Stimulated activated CD4-positive, alpha-beta T cell treated with anti-CD3 and anti-CD28 coated beads, Interleukin-12 subunit alpha, Interleukin-12 subunit beta, amount 100 ng/mL, for 24 hours (primary cell): ENCODE measurements at places on chromosomes 1 and 21.

DNA sequence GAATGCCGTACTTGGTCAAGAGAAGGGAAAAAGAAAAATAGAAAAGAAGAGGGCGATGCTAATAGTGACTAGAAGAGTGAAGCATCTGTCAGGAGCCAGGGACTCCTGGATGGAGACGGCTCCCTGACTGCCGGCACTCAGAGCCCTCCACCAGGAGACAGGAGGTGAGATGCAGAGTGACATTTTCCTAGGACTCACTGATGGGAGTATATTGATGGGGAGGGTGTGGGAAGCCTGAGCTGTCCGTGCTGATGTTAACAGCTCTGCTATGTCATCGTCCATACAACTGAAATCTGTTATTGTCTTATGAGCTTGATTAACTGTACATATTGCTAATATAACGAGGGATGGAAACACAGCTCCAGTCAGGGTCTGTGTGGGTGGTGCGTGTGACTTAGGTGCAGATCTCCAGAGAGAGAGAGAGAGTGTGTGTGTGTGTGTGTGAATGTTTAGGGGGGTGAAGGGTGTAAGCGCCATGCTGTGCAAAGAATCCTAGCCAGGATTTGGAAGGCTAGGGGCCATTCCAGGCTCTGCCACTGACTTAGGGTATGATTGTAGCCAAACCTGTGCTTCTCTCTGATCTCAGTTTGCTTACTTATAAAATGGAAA is 123.0 kb upstream of the KLHDC7A start:
- no peak for DNase-seq

DNA sequence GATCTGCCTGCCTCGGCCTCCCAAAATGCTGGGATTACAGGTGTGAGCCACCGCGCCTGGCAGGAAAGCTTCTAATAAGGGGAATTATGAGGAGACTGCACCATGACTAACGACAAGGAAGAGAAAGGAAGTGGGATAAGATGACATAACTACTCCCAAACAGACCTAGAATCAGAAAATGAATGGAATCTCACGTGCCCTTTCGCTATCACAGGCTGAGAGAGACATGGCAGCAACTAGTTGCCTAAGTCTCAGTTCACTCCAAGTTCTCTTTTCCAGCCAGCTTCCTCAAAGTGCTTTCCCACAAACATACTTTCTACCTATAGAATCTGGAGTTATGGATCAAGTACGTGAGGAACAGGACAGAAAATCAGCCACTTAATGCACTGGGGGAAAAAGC is 2.0 kb downstream of the PI4KB start:
- DNase-seq: no peak

DNA sequence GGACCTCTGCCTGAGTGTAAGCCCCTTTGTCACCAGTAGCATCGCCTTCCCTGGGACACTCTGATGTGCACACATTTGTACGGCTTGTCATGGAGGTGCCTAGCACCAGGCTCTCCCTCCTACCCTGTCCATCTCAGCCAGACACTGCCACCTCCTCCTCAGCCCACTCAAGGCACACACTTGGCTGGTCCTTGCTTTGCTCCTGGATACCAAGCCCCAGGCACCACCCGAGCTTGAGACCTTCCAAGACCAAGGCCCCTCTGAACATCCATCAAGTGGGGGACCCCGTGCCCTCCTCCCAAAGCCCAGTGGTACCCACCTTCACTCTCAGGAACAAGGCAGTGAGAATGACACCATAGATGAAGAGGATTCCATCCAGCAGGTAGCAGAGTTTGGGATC is 78.0 kb downstream of the CD247 start:
- no peak for DNase-seq

GRCh38 chr1:31748365-31748764 is 15.8 kb downstream of the ADGRB2 start:
- DNase-seq: no peak

DNA sequence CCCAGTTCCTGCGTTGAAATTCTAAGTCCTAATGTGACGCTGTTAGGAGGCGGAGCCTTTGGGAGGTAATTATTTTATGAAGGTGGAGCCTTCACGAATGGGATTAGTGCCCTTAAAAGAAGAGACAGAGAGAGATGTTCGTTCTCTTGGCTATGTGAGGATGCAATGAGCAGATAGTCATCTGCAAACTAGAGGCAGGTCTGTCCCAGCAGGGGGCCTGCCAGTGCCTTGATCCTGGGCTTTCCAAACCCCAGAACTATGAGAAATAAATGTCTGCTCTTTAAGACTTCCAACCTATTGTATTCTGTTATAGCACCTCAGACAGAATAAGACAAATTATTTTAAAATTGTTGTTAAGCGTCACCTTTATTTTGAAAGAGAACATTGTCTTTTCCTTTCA is 123.1 kb upstream of the KCNJ6 start:
- DNase-seq: no peak

- no peak for DNase-seq
Observed at GRCh38 chr1:242240077-242240476, 241.2 kb upstream of the MAP1LC3C start.

- DNase-seq: no peak
Observed at GRCh38 chr1:103416681-103417286, 108.7 kb upstream of the RNPC3 start.

DNA sequence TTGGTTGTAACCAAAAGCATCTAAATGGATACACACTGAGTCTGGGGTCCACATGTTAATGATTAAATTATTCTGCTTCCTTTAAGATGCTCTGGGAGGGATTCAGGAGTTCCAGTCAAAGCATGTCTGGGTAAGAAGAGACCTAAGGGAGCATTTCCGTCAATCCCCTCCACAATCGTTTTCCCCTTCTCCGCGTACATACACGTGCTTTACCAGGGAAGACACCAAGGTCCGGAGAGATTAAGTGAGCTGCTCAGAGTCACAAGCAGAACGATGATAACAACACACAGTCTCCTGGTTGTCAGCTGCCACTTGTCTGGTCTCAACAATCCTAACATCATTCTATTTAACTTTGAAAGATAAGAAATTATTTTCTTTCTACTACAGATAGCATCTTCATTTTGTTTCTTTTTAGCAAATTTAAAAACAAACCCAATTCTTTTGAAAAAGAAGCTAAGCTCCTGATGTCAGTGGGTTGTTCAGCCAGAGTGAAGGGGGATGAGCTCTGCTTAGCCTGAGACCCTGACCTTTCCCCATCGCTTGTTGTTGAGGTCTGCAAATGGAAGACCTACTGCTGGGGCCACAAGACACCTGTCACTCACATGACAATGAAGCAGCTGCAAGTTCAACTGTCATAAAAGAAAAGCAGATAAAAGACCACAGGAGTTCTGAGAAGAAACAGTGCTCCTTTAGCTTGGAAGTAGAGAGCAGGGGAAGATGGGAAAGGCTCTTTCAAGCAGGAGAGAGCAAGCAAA is 4.5 kb downstream of the PAFAH2 start:
- DNase-seq: no peak
